ENCODE measurements at places on chromosomes 2 and 18.
A peak's percentile ranks its signal among the peaks of the same experiment; 100 is the strongest.

DNA sequence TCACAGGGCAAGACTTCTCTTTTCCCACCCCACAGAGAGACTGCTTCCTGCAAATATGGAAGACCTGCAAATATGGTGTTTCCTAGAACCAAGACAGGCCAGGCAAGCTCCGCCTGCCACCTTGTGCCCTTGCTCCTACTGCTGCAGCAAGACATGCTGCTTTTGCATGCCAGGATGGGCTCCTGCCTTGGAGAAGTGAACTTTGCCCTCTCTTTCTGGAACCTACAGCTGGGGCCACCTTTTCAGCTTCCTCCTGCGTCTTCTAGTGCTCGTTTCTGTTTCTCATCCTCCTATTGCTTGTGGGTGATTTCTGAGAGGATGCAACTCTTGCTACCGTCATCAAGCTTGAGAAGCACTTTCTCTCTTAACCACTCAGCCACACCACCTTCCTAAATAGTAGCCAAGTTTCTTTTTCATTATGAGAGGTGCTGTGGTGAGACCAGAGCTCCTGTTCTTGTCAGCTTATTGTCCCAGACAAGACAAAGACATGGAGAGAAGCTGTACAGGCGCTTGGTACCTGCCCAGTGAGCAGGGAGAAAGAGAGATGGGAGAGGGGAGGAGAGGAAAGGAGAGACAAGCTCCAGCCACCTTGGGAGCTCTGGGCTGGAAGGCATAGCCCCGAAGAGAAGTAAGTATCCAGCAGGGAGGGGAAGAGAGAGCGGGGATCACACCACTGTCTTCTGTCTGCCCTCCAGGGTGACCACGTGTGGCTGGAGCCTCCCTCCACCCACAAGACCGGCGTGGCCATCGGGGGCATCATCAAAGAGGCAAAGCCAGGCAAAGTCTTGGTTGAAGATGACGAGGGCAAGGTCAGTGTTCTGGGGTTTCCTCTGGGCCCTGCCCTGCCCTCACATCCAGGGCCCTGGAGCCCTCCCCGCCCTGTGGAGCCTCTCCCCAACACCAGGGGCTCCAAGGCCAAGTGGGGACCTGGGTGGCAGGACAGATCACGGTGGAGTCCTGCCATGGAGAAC lies 28.3 kb downstream of the MYO7B start:
- peak overlapping the region; percentile 34 for H3K4me3 ChIP-seq
- H3K4me1 ChIP-seq = peaks cover 4% of the 10 kb centered on the region
- H3K27me3 ChIP-seq = peaks cover 38% of the 10 kb centered on the region
- H3K36me3 ChIP-seq = peaks cover 2% of the 10 kb centered on the region
- H3K27ac ChIP-seq = no peak overlapping the region

- H3K27me3 ChIP-seq = peaks cover 12% of the 10 kb centered on the region
- H3K36me3 ChIP-seq = peaks cover 3% of the 10 kb centered on the region
- DNase-seq = peak; percentile 29
- peak overlapping the region; percentile 91 for H3K4me3 ChIP-seq
- H3K27ac ChIP-seq = peak overlapping the region; percentile 83
These were observed 35.4 kb downstream of the PTPN18 start for GRCh38 chr2:130391058-130391871.

DNA sequence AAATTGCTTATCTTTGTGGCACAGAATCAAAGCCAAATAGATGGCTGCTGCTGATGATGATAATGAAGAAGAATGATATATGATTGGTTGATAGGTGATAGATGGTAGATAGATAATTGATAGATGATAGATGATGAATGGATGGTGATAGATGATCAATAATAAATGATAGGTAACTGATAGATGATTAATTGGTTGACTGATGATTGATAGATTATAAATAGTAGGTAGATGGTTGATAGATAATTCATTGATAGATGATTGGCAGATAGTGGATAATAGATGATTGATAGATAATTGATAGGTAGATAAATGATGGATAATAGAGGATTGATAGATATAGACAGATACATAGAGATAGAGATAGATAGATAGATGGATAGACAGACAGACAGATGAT lies 430.2 kb downstream of the EIPR1 start:
- no peak for DNase-seq
- H3K27ac ChIP-seq = no peak overlapping the region
- H3K27me3 ChIP-seq = no peaks in the 10 kb centered on the region
- H3K4me1 ChIP-seq = no peaks in the 10 kb centered on the region

- DNase-seq = no peak
- no peaks in the 10 kb centered on the region for H3K27me3 ChIP-seq
These were observed 35.0 kb downstream of the SLC3A1 start for GRCh38 chr2:44310287-44310686.

DNA sequence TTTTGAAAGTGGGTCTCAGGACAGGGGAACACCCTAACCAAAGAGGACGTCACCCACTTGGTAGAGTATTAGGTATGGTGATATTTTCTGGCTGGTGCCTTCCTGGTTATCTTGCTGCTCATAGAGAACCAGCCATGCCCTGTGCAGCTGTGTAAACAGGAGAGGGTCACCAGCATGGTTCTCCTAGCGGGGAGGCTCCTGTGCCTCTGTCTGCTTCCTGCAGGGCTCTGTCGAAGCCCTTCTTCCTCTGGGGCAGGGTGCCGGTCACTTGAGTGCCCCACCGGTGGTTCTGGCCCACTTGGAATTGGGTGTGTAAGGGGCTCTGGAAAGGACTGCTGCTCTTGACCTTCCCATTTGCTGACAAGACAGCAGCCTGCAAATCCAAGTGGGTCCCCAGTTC lies 131.6 kb upstream of the MSH6 start:
- no peak for DNase-seq
- H3K4me3 ChIP-seq = no peak overlapping the region
- no peaks in the 10 kb centered on the region for H3K4me1 ChIP-seq
- H3K27ac ChIP-seq = no peak overlapping the region
- no peaks in the 10 kb centered on the region for H3K36me3 ChIP-seq

DNA sequence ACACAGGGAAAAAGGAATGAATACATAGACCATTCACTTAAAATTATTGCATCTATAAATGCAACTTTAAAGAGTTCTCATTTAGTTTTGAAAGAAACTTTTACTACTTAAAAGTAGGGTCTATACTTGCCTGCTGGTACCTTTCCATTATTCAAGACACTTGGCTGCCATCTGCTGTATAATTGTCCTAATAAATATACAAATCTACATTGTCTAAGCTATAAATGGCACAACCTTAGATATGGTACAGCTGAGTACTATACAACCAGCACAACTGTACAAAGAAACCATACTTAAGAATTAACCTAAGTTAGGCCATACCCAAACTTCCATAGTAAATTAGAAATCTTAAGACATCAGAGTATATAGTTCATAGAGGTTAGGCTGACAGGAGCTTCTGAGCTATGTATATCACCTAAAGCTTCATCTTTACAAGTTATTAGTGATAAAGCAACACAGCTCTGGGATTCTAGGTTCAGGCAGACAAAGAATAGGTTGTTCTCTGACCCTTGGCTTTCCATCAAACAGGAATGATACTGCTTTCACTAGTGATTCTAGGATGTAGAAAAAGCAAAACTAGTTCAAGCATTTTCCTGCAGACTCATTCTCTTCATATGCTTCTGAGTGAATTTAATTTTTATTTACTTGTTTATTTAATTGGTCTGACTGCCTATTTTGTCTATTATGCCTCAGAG lies 22.1 kb downstream of the EXOC6B start:
- H3K27me3 ChIP-seq = no peaks in the 10 kb centered on the region
- H3K4me3 ChIP-seq = no peak overlapping the region
- no peak for DNase-seq
- peaks cover 4% of the 10 kb centered on the region for H3K4me1 ChIP-seq
- no peak overlapping the region for H3K27ac ChIP-seq
- H3K36me3 ChIP-seq = peaks cover 7% of the 10 kb centered on the region

DNA sequence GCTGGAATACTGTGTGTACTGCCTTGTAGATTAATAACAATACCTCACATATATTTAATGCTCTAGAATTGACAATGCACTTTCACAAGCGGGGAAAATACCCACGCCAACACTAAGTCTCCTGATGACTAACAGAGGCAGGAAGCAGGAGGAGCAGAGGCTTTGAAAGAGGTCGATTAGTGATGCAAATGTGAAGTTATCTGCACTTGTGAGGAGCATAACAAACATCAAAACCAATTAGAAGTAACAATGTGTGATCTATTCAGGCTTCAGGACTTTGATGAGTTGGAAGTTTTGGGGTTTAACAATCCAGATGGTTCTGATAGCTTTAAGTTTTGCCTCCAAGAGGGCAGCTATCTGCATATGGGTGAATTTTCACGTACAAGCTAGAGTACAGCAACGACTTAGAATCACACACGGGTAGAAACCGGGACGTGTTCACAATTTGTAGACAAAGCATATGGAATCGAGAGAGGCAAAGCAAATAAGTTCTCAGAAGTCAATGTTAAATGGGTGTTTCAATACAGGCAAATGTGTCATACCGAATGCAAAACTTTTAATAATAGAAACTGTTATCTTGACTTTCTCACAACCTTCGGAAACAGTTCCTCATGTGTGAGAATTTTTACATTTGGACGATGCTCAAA lies 114.5 kb downstream of the METTL8 start:
- H3K4me1 ChIP-seq = peaks cover 38% of the 10 kb centered on the region
- H3K27me3 ChIP-seq = no peaks in the 10 kb centered on the region
- peak overlapping the region; percentile 93 for H3K27ac ChIP-seq
- peaks cover 4% of the 10 kb centered on the region for H3K36me3 ChIP-seq
- H3K4me3 ChIP-seq = peak overlapping the region; percentile 86

DNA sequence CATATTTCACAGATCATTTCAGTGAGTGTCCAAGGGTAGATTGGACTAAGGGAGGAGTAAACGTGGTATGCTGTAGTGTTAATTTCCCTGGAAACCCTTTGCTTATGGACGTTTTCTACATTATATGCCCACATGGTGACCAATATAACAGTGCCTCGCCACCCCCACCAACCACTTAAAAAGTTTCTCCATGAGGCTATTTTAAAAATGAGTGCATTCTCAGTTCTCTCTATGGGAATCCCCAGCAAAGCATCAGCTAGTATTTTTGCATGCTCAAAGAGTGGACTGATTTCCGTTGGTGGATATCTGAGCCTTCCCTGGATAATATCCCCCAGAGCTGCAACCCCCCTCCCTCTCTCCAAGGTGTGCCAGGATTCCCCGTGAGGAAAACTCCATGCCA lies 73.2 kb downstream of the TGFA start:
- DNase-seq = no peak
- H3K4me1 ChIP-seq = peaks cover 5% of the 10 kb centered on the region
- H3K27ac ChIP-seq = no peak overlapping the region
- H3K27me3 ChIP-seq = no peaks in the 10 kb centered on the region
- H3K36me3 ChIP-seq = no peaks in the 10 kb centered on the region
- H3K4me3 ChIP-seq = no peak overlapping the region

DNA sequence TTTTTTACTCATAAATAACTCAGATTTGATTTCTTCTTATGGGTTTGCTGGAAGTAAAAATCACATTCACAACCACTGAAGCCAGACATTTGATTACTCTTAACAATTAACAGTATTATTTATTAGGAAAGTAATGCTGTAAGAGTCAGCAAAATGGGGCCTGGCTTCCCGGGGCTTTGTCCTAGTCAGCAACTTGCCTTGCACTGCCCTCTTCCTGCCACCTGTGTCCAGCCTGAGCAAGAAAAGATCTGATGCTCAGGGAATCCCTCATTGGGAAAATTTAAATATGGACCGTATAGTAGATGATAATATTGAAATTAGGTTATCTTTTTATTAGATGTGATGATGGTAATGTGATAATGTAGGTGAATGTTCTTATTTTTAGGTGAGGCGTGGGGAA lies 30.8 kb upstream of the ACYP2 start:
- no peaks in the 10 kb centered on the region for H3K27me3 ChIP-seq
- H3K4me1 ChIP-seq = peaks cover 8% of the 10 kb centered on the region
- H3K36me3 ChIP-seq = no peaks in the 10 kb centered on the region

DNA sequence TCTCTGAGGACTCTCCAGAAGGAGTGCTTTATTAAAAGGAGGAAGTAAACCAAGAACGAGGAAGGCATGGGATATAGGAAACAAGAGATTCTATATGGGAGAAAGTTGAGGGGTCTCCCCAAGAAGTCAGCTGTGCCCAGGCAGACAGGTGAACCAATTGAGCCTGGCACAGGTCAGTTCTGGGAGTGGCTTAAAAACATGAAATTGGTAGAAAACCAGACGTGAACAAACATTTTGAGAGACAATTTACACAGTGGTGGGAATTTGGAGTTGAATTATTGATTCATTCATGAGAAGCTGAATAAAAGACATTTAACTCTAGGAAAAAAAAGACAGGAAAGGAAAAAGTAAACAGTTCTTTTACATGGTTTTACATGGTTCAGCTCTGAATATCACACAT lies 16.4 kb downstream of the PLEKHH2 start:
- H3K27ac ChIP-seq = no peak overlapping the region
- H3K4me3 ChIP-seq = no peak overlapping the region
- H3K36me3 ChIP-seq = peaks cover 4% of the 10 kb centered on the region
- H3K4me1 ChIP-seq = no peaks in the 10 kb centered on the region
- H3K27me3 ChIP-seq = peaks cover 30% of the 10 kb centered on the region

- H3K4me3 ChIP-seq = no peak overlapping the region
- no peak for DNase-seq
- peaks cover 13% of the 10 kb centered on the region for H3K4me1 ChIP-seq
- H3K36me3 ChIP-seq = no peaks in the 10 kb centered on the region
- no peak overlapping the region for H3K27ac ChIP-seq
- H3K27me3 ChIP-seq = peaks cover 15% of the 10 kb centered on the region
These were observed 29.9 kb downstream of the C18orf54 start for GRCh38 chr18:54387631-54388030.

GRCh38 chr2:54632733-54633692 lies 90.4 kb upstream of the EML6 start:
- H3K27me3 ChIP-seq = no peaks in the 10 kb centered on the region
- DNase-seq = no peak
- H3K36me3 ChIP-seq = peaks cover 13% of the 10 kb centered on the region
- peak overlapping the region; percentile 87 for H3K27ac ChIP-seq
- H3K4me1 ChIP-seq = peaks cover 20% of the 10 kb centered on the region

- no peak overlapping the region for H3K27ac ChIP-seq
- peaks cover 10% of the 10 kb centered on the region for H3K4me1 ChIP-seq
- DNase-seq = no peak
- no peaks in the 10 kb centered on the region for H3K27me3 ChIP-seq
- H3K36me3 ChIP-seq = peaks cover 18% of the 10 kb centered on the region
These were observed 81.5 kb upstream of the LYPD6B start for GRCh38 chr2:148957023-148957422.

- H3K27ac ChIP-seq = no peak overlapping the region
- DNase-seq = no peak
- H3K4me1 ChIP-seq = peaks cover 2% of the 10 kb centered on the region
- H3K27me3 ChIP-seq = peaks cover 15% of the 10 kb centered on the region
These were observed 17.3 kb upstream of the FEZ2 start for GRCh38 chr2:36615222-36615621.

DNA sequence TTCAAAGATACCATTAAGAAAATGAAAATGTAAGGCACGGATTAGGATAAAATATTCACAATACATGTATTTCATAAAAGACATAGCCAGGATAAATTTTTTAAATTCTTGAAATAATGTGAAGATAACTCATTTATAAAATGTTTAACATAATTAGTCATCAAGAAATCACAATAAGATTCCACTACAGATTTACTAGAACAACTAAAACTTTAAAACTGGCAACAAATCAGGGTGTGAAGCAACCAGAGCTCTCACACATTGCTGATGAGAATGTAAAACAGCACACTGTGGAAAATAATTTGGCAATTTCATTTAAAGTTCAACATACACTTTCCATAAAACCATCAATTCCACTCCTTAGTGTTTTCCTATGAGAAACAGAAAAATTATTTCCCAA lies 89.6 kb upstream of the UBE2E3 start:
- no peak for DNase-seq
- H3K36me3 ChIP-seq = no peaks in the 10 kb centered on the region
- no peak overlapping the region for H3K27ac ChIP-seq
- H3K4me1 ChIP-seq = no peaks in the 10 kb centered on the region
- no peak overlapping the region for H3K4me3 ChIP-seq

Measured in T-helper 17 cell (primary cell).